Activated naive CD4-positive, alpha-beta T cell treated with anti-CD3 and anti-CD28 coated beads for 36 hours (primary cell): ENCODE measurements at places on chromosomes 5 and 9.

GRCh38 chr9:106218427-106218826 is 524.1 kb downstream of the TMEM38B start:
- H3K27me3 ChIP-seq = no peaks in the 10 kb centered on the region
- no peaks in the 10 kb centered on the region for H3K36me3 ChIP-seq
- no peak overlapping the region for H3K27ac ChIP-seq
- H3K4me3 ChIP-seq = no peak overlapping the region
- no peaks in the 10 kb centered on the region for H3K4me1 ChIP-seq

DNA sequence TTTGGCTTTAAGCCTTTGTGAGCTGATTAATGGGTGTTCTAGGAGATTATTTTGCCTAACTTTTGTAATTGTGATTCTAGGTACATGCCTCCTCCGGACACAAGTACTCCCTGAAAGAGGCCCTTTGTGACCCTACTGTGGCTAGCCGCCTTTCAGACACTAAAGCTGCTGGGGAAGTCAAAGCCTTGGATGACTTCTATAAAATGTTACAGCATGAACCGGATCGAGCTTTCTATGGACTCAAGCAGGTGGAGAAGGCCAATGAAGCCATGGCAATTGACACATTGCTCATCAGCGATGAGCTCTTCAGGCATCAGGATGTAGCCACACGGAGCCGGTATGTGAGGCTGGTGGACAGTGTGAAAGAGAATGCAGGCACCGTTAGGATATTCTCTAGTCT is 13.6 kb downstream of the ITGA1 start:
- H3K4me1 ChIP-seq = peaks cover 52% of the 10 kb centered on the region
- DNase-seq = no peak
- H3K4me3 ChIP-seq = peak overlapping the region; percentile 93
- H3K36me3 ChIP-seq = peaks cover 38% of the 10 kb centered on the region
- peak overlapping the region; percentile 93 for H3K27ac ChIP-seq

- peaks cover 9% of the 10 kb centered on the region for H3K4me1 ChIP-seq
- no peaks in the 10 kb centered on the region for H3K36me3 ChIP-seq
- no peak overlapping the region for H3K27ac ChIP-seq
These were observed 33.3 kb upstream of the SPDL1 start for GRCh38 chr5:169550227-169550626.

DNA sequence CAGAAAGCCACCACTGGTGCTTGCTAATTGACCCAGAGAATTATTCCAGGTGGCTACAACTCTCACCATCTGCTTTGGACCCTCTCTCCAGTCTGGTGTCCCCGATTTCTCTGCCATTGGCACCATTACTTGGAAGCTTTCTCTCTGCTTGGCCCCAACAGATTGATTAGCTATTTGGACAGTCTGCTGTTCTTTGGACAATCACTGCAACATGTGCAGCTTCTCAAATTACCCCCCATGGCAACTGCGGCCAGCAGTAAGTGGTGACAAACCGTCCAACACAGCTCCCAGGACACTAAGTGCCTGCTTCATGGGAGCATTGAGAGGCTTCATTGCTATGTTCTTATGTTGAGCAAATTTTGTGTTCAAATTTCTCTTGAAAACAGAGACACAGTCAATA is 309.8 kb downstream of the TAF11L14 start:
- H3K27ac ChIP-seq = no peak overlapping the region
- no peak overlapping the region for H3K4me3 ChIP-seq
- DNase-seq = no peak
- no peaks in the 10 kb centered on the region for H3K36me3 ChIP-seq
- H3K4me1 ChIP-seq = no peaks in the 10 kb centered on the region

- H3K27ac ChIP-seq = no peak overlapping the region
- H3K4me3 ChIP-seq = no peak overlapping the region
- peaks cover 8% of the 10 kb centered on the region for H3K27me3 ChIP-seq
- no peak for DNase-seq
- no peaks in the 10 kb centered on the region for H3K36me3 ChIP-seq
- no peaks in the 10 kb centered on the region for H3K4me1 ChIP-seq
These were observed 91.8 kb upstream of the DAPK1 start for GRCh38 chr9:87405677-87406542.

DNA sequence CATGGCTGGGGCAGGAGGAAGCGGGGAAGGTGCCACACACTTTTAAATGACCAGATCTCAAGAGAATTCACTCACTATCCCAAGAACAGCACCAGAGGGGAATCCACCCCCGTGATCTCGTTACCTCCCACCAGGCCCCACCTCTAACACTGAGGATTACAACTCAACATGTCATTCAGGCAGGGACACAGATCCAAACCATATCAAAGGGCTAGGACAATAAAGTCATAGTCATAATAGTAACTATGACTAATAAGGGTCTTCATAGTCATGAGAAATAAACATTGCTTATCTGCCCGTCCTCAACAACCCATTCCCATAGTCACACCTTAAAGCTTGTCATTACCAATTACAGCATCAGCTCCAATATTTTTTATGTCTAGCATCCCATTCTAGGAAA is 65.3 kb upstream of the SMC2 start:
- peaks cover 5% of the 10 kb centered on the region for H3K27me3 ChIP-seq
- no peak overlapping the region for H3K27ac ChIP-seq
- peaks cover 19% of the 10 kb centered on the region for H3K4me1 ChIP-seq
- no peaks in the 10 kb centered on the region for H3K36me3 ChIP-seq
- H3K4me3 ChIP-seq = no peak overlapping the region
- DNase-seq = peak; percentile 35

DNA sequence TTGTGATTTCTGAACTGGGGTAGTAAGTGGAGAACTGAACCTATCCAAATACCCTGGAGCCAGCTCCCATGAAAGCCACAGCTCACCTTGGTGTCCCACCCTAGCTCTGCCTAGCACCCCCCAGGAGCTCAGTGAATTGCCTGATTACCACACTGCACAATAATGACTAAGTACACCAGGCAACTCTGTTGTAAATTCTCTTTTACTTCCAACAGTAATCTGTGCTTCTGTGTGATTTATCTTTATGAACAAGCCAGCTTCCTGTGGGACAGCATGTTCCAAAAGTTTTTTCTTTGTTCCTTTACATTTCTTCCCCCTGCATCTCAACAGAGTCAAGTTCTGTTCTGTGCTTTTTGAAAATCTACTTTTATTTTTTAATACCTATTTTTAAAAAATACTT is 22.1 kb upstream of the GRPEL2 start:
- no peaks in the 10 kb centered on the region for H3K36me3 ChIP-seq
- no peak overlapping the region for H3K27ac ChIP-seq
- H3K4me1 ChIP-seq = no peaks in the 10 kb centered on the region

DNA sequence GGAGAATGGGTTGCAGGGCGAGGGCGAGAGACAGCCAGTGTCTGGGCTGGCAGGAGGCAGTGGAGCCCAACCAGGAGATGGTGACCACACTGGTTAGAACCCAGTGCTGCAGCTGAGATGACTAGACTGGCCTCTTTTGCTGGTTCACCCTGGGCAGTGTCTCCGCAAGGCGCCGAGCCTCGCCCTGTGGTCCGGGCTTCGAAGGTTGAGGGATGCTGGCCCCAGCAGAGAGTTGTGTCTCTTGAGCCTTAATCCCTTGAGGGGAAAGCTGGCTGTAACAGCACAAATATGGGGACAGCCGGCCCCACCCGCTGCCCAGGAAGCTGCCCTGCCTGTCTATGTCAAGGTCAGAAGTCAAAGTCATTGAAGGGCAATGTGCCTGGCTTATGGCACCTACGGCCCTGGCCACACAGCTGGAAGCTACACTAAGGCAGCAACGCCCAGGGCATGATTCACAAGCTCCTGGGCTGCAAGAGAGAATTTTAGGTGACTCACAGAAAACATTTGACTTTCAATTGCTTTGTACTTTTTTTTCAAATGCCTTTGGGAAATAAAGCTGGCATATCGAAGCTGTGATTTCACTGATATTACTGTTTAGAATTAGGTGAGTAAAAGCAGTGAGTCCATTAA is 33.3 kb downstream of the NKX2-5 start:
- H3K27ac ChIP-seq = no peak overlapping the region
- H3K36me3 ChIP-seq = peaks cover 3% of the 10 kb centered on the region
- H3K27me3 ChIP-seq = peaks cover 29% of the 10 kb centered on the region
- H3K4me1 ChIP-seq = no peaks in the 10 kb centered on the region

DNA sequence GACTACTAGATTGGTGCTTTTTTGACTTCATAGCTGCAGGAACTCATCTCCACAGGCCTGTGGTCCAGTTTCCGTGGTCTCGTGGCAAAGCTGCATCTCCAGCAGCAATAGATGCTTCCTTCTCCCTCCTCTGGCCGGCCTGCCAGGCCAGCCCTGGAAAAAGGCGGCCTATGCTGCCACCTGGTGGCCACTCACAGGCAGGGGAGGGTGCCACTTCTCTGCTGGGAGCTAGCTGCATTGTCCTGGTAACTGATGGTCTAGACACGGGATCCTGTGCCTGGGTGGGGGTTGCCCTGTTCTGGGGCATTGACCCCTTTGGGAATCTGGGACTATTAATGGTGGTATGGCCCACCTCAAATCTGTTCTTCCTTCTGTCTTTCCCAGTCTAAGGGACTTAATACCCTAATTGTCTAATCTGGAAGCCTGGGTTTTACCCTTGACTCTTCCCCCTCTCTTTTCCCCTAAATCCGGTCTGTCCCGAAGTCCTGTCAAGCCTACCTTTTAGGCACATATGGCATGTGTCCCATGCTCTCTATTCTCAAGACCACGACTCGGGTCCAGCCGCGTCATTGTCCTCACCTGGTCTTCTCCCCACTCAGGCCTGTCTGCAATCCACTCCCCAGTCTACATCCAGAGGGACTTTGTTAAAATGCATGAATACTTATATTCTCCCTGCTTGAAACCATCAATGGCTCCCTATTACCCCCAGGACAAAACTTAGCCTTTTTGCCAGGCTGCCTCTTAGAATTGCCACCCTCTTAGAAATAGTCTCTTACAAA is 20.1 kb upstream of the PTGS1 start:
- H3K4me3 ChIP-seq = no peak overlapping the region
- no peak overlapping the region for H3K27ac ChIP-seq
- H3K36me3 ChIP-seq = no peaks in the 10 kb centered on the region
- DNase-seq = peak; percentile 82

DNA sequence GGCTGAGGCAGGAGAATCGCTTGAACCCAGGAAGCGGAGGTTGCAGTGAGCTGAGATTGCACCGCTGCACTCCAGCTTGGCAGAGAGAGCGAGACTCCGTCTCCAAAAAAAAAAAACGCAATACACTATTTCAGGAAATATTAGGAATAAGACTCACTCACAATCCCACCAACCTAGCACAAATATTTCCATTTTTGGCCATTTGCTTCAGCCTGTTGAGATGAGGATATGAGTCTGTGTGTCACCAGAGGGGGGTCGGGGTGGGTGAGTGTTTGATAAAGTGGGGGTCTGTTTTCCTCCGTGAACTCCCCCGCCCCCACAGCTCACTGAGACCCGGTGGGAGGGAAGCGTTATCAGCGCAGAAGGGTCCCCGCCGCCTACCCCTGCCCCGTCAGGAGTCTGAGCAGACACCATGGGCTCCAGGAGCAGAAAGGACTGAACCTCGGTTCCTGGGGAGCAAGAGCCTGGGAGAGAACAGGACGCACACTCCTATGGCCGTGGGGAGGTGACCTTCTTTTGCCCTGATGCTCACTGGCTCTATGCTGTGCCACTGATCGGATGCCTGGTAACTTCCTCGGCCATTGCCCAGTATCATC is 153.8 kb upstream of the PHYKPL start:
- H3K27ac ChIP-seq = no peak overlapping the region
- H3K36me3 ChIP-seq = no peaks in the 10 kb centered on the region
- H3K4me1 ChIP-seq = no peaks in the 10 kb centered on the region
- peaks cover 3% of the 10 kb centered on the region for H3K27me3 ChIP-seq
- no peak for DNase-seq

DNA sequence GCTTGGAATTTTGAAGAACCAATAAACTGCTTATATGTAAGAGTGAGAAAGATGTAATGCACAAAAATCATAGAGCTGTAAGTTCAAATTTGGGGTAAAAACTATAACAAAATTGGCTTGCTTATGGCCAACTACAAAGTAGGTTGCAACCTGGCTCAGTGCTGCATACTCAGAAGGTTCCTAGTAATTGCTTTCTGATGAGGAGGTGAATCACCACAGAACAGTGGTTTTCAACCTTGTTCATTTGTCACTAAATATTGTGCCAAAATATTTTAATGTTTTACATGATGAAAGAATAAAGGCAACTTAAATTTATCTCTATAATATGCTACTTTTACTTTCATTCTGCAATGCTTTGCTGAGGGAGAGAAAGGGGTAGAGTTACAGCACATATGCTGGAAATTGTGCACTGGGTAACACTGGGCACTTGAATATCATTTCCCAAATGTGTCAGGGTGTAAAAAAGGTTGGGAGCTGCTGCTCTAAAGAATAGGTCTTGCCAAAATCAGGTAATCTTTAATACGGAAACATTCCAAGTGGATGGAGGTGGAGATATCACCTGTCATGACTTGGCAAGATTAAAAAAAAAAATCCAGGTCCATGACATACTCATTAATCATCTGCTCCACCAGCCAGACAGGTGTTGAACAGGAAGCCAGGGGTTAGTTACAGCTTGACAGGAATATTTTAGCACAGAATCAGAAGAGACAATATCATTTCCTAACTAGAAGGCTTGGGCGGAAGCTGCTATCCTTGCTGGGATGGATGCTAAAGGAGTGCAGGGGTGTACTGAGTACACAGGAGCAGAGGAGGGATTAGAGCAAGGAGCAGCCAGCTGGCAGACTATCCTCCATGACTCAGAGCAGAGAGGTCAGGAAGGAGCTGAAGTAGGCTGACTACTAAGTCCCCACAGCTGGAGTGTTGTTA is 34.6 kb upstream of the CCL21 start:
- no peak overlapping the region for H3K27ac ChIP-seq
- no peaks in the 10 kb centered on the region for H3K36me3 ChIP-seq
- H3K4me1 ChIP-seq = peaks cover 3% of the 10 kb centered on the region

- peak; percentile 72 for DNase-seq
- H3K4me3 ChIP-seq = peak overlapping the region; percentile 30
- no peak overlapping the region for H3K27ac ChIP-seq
- peaks cover 8% of the 10 kb centered on the region for H3K4me1 ChIP-seq
- no peaks in the 10 kb centered on the region for H3K36me3 ChIP-seq
These were observed 40.0 kb upstream of the ARSB start for GRCh38 chr5:79025054-79025472.

GRCh38 chr5:62132276-62132675 is 173.7 kb upstream of the KIF2A start:
- no peaks in the 10 kb centered on the region for H3K36me3 ChIP-seq
- no peaks in the 10 kb centered on the region for H3K4me1 ChIP-seq
- no peak for DNase-seq
- H3K27me3 ChIP-seq = peaks cover 6% of the 10 kb centered on the region
